ENCODE measurements at places on chromosomes 5 and 9.

DNA sequence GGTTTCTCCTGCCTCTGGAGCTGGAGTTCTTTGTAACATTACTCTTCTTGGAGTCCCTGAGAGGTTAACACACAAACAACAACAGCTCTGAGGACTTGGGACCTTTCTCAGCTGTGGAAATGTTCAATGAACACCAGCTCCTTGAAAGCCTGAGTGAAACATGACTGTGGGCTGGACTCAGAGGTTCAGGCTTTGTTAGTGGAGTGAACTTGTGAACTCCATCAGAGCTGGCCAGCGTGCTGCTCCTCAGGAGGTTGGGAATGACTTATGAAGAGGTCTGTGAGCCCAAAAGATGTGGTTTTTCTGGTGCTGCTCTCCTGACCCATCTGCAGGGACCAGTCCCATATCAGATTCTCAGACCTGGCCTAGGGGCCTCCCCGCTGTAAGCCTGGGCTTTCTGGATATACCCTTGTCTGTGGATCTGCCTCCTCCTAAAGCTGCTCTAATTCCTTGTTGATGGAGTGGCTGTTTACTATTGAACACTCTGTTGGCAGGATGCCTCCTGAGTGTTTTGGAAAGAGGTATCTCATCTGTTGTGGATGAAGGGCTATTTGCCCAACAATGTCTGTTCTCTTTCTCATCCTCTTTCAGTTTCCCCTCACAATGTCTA is 170.0 kb upstream of the GDNF start:
- no peak for DNase-seq

GRCh38 chr5:116631147-116631546 is 56.5 kb upstream of the SEMA6A start:
- no peak for DNase-seq

DNA sequence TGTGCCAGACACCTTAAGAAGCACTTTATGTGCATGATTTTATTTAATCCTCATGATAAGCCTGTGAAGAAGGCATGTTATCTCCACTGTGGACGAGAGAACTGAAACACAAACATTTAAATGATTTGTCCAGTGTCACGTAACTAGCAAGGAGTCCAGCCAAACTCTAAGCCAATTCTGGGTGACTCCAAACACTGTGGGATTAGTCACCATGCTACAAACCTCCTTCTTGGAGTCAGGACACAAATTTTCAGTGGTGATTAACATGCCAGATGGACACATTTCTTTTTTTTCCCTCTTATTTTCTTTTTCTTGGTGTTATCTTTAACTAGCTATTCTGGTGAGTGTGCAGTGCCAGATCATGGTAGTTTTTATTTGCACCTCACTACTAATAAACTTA is 316.8 kb downstream of the NDUFS4 start:
- no peak for DNase-seq

DNA sequence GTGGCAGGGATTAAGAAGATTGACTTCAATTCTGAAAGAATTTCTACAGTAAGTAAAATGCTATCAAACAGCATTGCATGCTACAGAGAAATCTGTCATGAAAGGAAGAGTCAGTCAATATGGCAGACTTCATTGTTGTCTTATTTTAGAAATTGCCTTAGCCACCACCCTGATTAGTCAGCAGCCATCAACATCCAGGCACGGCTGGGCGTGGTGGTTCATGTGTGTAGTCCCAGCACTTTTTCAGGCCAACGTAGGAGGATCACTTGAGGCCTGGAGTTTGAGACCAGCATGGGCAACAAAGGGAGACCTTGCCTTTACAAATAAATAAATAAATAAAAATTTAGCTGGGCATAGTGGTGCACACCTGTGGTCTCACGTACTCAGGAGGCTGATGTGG is 46.6 kb downstream of the RMI1 start:
- DNase-seq = no peak

GRCh38 chr5:133234911-133235310 is 183.1 kb downstream of the HSPA4 start:
- no peak for DNase-seq

GRCh38 chr9:93690618-93691017 is 114.2 kb downstream of the PHF2 start:
- DNase-seq = no peak

DNA sequence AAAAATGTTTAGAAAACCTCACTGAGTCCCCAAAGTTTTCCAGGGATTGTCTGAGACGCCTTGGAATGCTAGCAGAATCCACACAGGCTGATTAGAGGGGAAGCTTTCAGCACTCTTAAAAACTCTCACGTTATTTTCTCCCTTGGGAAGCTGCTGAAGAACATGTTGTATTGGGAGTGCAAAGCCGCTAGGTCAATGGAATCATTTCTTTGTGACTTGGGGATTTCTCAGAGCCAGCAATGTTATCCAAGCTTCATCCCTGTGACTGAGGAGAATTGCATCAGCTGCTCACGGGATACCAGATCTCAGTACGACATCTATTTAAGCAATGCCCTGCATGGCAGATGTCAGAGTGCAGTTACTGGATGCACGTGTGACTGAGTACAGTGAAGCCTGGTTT is 426.4 kb upstream of the MPDZ start:
- no peak for DNase-seq
